ENCODE measurements at places on chromosomes 1 and 21.

- no peak for DNase-seq
These were observed 74.6 kb downstream of the LMO4 start for GRCh38 chr1:87403061-87403820.

DNA sequence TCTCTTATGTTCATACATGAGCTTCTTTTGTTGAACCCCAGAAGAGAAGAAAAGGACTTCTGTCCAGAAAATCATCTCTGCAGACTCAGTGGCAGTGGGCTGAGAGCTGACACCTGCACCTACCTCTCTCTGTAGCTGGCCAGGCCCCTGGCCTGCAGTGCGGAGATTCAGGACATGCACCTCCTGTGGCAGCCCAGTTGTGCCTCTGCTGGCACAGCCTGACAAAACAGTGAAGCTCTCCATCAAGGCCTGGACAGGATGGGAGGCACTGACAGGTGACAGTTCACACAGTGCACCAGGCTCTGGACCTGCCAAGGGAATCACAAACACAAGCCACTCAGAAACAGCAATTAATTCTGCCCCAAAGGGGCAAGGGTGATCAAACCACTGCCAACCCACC is 88.8 kb downstream of the TGFBR3 start:
- DNase-seq = no peak

GRCh38 chr1:94622757-94623156 is 81.2 kb upstream of the F3 start:
- DNase-seq = no peak

DNA sequence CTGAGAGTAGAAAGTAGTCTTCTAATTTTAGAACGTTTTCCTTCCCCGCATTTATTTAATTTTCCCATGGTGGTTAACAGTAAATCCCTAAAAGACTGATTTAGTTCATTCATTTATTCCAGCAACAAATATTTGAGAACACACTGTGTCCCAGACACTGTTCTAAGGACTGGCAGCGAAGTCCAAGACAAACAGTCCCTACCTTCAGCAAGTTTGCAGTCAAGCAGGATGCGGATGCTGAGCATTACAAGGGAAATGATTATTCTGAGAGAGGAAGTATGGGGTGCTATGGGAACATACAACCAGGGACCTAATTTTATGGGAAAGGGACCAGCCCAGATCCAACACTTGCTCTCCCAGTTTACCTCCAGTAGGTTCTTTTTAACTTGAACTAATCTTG is 1.2 kb upstream of the C1orf74 start:
- DNase-seq = no peak

- DNase-seq = no peak
These were observed 85.2 kb downstream of the BEND5 start for GRCh38 chr1:48691429-48692001.

DNA sequence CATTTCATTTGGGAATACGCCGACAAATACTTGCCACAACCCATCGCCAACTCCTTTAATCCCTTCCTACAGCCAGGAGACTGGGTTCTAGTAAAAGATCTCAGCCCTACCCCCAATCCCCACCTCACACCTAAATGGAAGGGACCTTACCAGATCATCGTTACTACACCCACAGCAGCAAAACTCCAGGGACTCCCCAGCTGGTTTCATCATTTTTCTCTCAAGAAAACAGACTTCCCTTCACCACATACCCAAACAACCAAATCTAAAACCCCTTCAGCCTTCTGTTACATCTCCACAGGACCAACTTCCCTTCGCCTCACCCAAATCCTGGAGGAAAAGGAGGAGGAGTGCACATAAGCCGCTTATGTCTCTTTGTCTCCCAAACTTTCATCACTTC is 23.7 kb upstream of the SLC2A5 start:
- no peak for DNase-seq

DNA sequence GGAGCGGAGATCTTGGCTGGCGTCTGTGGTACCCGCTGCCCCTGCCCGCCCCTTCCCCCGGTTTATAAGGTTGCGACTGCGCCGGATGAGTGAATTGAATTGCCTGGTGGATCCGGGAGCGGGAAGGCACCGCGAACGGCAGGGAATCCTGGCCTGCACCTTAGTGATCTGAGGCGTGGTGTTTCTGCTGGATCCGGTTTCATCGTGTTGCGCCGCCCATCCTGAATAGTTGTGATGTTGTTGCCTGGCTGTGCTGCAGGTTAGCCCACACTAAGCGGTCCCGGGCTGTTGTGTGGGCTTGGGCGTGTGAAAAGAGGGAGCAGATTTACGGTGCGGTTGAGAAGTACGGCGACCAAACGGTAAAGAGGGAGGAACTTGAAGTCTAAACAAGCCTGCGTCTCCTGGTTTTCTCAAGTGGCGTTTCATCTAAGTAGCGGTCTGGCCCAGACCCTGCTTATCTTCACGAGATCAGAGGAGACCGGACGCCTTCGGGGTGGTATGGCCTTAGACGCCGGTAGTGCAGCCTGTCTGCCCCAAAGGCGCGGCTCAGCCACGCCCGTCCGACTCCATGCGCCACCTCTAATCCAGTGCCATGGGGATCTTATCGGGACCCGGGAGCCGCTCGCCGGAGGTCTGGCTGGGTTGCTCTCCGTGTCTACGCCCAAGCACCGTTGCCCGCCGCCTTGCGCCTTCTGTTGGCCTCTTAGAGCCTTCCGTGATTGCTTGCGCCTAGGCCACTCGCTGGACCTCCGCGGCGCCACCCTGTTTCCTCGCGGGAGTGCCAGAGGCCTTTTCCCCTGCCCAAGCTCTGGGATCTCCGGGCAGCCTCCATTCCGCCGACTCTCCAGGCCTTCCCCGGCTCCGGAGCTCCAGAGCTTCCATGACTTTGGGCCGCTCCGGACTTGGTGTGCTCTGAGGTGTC is 87.5 kb upstream of the RHOU start:
- no peak for DNase-seq

DNA sequence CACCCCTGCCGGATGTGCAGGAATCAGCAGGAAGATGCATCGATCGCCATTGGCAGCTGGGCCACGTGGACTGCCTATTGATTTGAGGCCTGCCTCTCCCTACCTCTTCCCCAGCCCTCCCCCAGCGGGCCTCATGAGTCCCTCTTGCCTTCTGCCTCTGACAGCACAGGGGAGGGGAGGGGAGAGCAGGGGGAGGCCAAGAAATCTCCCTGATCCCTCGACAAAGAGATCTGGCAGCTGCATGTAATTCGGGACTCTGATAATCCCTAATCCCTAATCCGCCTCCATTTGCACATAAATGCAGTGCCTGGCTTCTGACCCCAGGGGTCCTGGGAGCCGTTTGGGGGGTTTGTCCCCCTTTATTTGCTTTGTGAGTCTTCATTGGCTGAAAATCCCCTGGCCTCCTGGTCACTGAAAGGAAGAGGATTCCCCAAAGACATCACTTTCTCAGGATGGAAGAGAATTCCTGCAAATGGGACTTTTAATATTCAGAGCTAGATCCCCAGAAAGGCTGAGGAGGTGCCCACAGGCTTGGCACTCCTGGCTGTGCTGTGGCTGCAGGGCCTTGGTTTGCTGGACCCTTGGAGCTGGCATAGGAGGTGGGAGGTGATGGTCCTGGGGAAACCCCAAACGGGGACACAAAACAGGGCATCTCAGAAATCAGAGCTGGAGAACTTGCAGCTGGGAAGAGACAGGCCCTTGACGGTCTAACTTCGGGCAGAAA is 239.4 kb upstream of the POU3F1 start:
- no peak for DNase-seq

DNA sequence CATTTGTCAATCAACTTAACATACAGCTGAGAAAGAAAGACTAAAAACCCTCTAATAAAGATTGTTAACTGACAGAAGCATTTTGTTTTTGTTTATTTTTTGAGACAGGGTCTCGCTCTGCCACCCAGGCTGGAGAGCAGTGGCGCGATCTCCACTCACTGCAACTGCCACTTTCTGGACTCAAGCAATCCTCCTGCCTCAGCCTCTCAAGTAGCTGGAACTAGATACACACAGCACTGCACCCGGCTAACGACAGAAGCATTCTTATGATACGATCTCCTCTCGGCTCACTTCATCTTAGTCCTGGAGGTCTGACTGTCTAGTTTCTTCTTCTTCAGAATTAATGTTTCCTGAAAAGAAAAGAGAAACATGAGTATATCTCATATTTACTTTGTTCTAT is 23.5 kb downstream of the RSPH1 start:
- DNase-seq = no peak

DNA sequence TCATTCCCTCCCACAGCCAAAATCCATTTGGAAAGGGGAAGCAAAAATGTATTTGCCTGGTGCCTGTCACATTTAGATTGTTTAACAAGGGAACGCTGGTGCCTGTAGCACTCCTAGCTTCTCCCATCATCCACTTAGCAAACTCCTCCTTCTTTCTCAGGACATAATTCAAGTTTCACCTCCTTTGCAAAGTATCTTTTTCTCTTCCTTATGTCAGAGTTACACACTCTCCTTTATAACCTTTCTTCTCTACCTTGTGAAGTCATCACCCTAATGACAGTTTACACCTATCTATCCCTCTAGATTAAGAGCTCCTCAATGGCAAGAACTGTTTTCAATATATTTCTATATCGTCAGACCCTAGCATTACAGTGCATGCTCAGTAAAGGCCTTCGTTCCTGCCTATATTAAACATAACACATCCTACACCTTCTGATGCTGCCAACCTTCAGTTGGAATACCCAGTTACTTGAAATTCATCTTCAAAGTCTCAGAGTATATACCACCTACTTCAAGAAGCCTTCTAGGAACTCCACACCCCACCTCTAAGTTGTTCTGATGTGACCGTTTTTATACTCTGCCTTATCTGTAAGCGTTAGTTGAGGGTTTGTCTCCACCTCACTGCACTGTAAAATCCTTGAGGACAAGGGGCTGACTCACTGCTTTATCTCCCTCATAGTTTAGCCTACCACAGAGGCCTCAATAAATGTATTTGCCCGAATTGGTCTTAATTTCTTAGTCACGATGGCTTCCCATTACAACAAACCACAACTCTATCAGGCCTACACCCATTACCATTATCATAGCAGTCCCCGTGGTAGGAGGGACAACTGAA is 1.0 kb upstream of the EPS15 start:
- no peak for DNase-seq

DNA sequence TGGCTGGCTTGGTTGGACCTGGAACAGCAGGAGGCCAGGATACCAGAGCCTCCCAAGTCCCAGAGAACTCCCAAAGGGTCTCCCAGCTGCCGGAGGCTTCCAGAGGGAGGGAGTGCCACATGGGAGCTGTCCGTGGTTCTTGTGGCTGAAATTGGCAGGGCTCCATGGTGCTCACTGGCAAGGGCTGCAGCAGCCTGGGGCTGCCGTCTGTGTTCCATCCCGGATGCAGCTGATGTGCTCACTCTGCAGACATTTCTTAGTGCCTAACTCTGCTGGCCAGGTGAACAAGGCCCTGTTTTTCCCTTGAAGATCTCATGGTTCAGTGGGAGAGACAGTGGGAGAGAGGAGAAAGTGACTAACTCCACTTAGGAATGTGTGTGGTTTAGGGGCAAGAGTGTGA is 261.1 kb downstream of the CAMTA1 start:
- no peak for DNase-seq

- no peak for DNase-seq
These were observed 103.7 kb downstream of the COQ8A start for GRCh38 chr1:227043755-227044154.

DNA sequence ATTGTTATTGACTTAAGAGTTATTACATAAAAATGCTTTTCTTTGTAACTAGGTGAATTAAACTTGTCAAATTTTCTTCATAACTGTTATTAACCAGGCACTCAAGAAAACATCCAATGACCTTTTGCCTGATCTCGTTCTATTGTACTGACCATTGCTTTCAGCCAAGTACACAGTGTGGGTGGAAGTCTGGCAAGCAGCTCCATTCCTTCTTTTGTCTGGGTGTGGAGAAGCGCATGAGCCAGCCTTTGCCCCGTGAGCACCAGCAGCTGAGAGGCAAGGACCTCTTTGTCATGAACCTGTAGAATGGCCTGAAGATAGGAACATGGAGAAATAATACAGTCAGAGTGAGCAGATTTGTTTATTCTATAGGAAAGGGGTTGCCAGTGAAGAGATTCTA is 57.5 kb downstream of the IARS2 start:
- DNase-seq = no peak

- no peak for DNase-seq
These were observed 39.1 kb upstream of the LRP8 start for GRCh38 chr1:53366901-53367502.

GRCh38 chr1:91714867-91715381 is 171.0 kb downstream of the TGFBR3 start:
- DNase-seq = no peak

DNA sequence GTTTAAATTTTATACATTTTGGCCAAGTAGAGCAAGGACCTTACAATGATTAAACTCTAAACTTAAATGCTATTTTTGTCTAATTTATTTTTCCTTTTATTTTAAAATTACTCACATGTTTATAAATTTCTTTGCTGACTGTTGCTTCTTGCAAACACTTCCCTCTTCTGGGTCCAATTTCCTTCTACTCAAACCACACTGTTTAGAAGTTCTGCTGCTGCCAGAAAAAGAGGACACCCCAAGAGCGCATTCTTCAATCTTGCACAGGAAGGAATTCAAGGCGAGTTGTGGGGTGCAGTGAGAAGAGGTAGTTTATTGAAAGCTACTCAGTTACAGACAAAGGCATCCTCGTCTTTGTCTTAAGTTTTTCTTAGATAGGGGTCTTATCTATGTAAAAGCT is 88.5 kb upstream of the NEK7 start:
- DNase-seq = no peak

GRCh38 chr1:228012555-228012954 is 5.8 kb downstream of the WNT3A start:
- no peak for DNase-seq

DNA sequence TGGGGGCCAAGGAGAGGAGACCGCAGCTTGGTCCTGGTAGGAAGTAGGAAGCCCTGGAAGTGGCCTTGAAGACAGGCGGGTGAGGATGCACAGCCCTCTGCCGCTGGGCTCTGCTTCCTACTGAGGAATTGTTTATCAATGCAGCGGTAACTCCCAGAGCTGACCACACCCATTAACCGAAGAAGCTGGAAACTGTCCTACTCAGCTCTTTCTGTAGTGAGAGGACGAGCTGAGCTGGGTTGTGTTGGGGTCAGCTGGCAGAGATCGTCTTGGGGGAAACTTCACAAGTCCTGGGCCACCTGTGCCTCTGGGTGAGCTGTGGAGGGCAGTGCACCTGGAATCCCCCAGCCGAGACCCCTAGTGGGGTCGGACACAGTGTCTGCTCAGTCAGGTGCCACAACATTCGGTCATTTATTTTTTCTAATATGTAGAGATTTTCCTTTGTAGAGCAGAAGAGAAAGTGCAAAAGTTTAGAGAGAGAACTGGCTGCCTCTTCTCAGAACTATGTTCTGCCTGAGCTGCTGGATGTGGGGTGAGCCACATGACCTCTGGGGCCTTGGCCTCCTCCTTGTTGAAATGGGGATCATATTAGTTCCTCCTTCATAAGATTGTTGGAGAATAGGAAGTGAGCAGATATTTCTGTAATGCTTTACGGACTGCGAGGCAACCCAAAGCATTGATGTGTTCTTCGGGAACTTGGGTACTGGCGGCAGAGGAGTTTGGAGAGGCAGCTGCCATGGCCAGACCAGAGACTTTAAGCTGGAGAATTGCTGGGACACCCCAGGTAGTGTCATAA is 3.6 kb downstream of the NECAP2 start:
- DNase-seq = no peak

GRCh38 chr1:224169718-224170270 is 13.2 kb upstream of the DEGS1 start:
- no peak for DNase-seq

All from right renal cortex interstitium (tissue), 3 donors.